ENCODE measurements at places on chromosomes 5 and 9.

DNA sequence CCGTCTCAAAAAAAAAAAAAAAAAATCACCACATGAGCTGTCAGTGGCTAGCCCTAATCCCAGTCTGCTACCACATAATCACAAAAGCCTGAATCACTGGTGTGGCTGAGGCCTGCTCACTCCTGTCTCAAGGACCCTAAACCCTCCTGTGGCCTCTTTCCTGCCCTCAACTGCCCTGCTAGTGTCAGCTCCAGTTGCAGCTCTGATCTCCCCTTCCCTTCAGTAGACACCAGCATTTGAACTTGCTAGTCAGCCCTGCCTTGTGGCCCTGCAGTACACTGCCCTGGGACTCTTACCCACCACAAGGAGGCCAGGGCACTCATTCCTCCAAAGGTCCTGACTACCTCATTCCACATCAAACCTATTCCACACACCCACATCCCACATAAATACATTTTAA, 9.5 kb upstream of the P4HA2 start:
- no peak for DNase-seq

DNA sequence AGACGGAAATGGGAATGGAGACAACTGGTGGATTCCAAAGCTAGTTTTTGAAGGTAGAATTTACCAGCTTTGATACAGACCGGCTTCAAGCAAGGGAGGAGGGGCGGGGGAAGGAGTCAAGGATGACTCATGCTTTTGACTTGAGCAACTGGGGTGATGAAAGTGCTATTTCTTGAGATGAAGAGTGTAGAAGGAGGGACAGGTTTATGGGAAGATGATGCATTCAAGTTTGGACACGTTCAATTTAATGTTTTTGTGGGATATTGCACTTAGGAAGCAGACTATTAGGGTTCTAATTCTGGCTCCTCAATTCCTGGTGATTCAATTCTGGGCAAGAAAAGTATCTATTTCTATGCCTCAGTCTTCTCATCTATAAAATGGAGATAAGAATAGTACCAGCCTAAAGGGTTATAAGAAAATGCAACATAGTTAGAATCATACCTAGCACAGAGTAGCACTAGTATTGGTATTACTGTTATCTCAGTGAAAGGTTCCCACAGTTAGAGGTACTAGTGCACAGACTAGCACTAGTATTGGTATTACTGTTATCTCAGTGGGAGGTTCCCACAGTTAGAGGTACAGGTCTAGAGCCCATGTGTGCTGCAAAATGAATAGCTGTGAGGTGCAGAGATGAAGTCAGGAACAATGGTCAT, 4.6 kb downstream of the NIPAL4 start:
- DNase-seq = no peak

GRCh38 chr9:129339539-129340157, 161.6 kb upstream of the IER5L start:
- DNase-seq = no peak

DNA sequence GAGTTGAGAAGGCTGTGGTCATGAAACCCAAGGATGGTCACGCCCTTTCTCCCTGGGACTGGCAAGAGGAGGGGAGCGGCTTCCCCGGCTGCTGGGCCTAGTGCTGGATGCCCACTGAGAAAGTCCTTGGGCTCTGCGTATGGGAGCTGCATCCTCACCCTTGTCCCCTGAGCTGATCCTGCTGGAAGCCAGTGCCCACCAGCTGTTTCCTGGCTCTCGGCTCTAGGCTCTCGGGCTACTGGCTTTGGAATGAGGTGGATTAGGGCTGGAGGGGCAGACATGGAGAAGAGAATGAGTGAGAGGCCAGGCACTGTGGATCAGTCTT, 149.3 kb upstream of the PPP1R26 start:
- peak; percentile 62 for DNase-seq

GRCh38 chr5:38473008-38473407, 83.4 kb downstream of the LIFR start:
- peak; percentile 60 for DNase-seq
